ENCODE measurements at places on chromosomes 12 and 14.
A peak's percentile ranks its signal among the peaks of the same experiment; 100 is the strongest.

- DNase-seq = no peak
Observed at GRCh38 chr14:103696466-103697071, 18.7 kb downstream of the XRCC3 start.

- DNase-seq = no peak
Observed at GRCh38 chr14:57464008-57464730, 29.5 kb downstream of the CCDC198 start.

DNA sequence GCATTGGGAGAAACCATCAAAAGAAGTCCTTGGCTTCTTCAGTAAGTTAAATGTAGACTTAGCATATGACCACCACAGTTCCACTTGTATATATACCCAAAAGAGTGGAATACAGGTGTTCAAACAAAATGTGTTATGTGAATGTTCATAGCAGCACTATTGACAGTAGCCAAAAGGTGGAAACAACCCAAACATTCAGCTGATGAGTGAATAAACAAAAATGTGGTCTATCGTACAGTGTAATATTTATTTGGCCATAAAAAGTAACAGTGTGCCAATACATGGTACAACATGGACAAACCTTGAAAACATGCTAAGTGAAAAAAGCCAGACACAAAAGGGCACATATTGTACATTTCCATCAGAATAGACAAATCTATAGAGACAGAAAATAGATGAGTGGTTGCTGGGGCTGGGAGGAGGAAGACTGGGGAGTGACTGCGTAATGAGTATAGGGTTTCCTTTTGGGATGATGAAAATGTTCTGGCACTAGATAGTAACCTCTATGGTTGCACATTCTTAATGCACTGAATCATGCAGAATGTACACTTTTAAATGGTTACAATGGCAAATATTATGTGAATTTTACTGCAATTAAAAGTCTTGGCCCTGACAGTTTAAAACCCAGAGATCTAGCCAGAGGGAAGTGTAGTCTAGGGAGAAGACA is 5.5 kb downstream of the ERP29 start:
- DNase-seq = peak; percentile 52

DNA sequence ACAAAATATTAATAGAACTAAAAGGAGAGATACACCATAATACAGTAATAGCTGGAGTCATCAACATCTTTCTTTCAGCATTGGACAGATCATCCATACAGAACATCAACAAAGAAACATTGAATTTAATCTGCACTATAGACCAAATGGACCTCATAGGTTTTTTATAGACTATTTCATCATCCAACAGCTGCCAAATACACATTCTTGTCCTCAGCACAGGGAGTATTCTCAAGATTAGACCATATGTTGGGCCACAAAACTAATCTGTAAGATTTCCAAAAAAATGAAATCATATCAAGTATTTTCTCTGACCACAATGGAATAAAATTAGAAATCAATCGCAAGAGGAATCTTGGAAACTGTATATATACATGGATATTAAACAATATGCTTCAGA is 86.9 kb downstream of the FSCB start:
- no peak for DNase-seq

DNA sequence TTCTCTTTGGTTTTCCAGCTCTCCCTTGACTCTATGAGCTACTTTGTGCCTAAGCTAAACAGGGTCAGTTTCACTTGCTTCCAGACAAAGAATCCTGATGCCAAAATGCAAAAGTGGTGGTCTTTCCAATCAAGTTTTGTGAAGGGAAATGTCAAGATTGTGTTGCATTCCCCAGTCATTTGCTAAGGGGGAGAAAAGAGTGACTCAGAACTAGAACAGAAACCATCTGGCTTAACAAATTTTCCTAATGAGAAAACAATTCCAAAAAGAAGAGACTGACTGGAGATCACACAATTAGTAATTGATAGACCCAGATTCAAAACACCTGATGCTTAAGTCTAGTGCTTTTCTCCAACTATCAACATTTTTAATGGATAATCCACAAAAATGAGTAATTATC is 235.1 kb upstream of the DIO2 start:
- no peak for DNase-seq

DNA sequence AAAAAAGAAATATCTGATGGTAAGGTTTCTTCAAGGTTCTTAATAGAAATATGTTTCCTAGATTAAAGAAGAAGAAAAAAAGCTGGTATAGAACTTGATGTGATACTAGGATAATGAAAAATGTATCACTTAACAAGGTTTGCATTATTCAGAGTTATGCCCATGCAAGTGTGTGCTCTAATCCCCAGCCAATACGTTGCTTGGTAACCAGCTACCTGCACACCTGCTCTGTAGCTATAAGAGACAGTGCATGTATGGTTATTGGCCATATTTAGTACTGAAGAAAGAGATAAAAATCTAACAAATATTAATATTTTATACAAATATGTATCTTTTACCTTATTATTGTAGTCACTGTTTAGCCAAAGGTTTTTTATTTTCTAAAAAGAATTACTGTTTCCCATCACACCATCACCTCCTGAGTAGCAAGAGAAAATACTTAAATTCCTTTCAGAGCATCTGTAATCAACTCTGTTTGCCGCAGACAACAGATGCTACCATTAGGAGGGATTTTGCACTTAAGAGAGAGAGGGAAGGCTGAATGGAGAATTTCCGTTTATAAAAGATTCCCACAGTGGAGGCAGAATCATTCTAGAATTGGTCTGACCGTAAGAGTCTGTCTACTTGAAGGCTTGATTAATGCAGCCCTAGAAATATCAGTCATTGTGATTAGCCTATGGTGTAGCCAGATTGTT is 115.6 kb downstream of the NEDD1 start:
- DNase-seq = peak; percentile 85

GRCh38 chr12:53538209-53538689 is 31.0 kb upstream of the NPFF start:
- peak; percentile 77 for DNase-seq

- no peak for DNase-seq
Observed at GRCh38 chr14:54854181-54854580, 48.4 kb downstream of the GCH1 start.

DNA sequence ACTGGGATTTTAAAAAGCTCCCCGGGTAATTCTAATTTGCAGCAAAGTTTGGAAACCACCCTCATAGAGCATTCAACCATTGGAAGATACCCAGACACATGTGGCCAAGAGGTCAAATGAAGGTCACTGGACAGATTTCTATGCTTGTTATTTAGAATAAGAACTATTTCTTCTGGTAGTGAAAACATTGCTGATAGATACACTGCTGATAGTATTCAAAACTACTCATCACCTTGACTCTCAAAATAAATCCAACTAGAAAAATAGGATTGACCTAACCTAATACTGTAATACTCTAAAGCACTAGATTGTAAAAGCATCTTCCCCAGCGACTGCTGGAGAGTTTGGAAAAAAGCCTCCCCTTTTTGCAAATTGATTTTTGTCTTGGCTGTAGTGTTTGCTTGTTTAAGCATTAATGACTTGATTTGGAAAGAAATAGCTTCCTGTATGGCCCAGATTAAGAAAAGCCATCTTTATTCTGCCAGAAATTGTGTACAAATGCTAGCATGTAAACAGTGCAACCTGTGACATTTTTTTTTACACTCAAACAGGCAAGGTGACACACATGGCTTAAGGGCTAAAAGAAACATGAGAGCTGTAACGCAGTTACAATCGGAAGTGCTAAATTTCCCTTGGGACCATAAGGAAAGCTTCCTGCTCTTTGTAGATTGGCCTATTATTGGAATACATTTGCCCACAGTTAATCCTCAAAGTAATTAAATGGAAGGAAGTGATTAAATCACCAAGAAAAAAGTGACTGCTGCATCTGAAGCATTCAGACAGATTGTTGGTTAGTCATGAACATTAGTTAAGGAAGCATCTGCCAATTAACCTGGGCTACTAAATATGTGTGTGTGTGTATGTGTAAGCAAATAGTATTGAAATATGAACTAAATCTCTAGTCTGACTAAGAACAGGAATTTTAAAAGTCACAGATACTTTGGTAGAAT is 356.5 kb upstream of the ATP2B1 start:
- peak; percentile 28 for DNase-seq

DNA sequence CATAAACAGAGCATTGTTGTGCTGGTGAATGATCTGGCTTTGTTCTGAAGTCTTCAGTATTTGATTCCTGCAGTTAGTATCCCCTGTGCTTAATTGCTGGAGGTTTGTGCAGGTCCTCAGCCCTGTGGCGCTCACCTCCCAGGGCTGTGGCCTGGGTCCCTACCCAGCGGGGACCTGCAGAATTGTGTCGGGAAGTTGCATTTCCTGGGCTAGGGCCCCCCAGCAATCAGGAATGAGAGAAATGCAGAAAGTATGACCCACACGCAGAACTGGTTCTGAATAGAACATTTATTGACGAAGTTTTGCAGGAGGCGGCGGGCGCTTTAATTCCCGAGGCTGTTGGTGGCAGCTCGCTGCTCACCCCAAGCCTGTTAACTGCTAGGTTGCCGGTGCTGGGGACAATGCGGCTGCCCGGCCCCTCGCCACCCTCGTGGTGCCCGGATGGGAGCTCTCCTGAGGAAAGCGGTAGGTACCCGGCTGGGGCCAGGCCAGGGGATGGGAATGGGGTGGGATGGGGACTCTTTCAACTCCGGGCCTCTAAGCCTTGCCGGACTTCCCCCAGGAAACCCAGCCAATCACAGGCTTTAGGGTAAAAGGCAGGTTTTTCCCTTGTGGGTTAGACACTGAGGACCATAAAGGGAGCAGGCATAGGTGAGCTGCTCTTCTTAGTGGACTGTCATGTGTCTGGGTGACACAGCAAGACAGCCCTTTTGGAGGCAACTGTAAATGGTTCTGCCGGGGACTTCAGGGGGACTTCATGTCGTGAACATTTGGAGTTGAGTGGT is 11.6 kb downstream of the PLEKHG3 start:
- DNase-seq = no peak

GRCh38 chr12:116601933-116602810 is 43.0 kb downstream of the MAP1LC3B2 start:
- no peak for DNase-seq

- DNase-seq = no peak
Observed at GRCh38 chr12:3336606-3337311, 154.2 kb upstream of the PRMT8 start.

- DNase-seq = no peak
Observed at GRCh38 chr12:108319277-108320234, 19.6 kb downstream of the CMKLR1 start.

GRCh38 chr12:21257172-21257571 is 77.5 kb downstream of the SLCO1A2 start:
- DNase-seq = no peak

GRCh38 chr12:123690191-123690840 is 19.4 kb downstream of the TCTN2 start:
- DNase-seq = no peak

GRCh38 chr14:101709533-101709881 is 52.0 kb upstream of the PPP2R5C start:
- no peak for DNase-seq

- no peak for DNase-seq
Observed at GRCh38 chr12:124055066-124055465, 82.1 kb downstream of the ZNF664 start.

- no peak for DNase-seq
Observed at GRCh38 chr12:46237371-46238045, 31.3 kb downstream of the SLC38A1 start.

- no peak for DNase-seq
Observed at GRCh38 chr12:75961878-75962277, 69.7 kb downstream of the PHLDA1 start.

- peak; percentile 71 for DNase-seq
Observed at GRCh38 chr12:109020796-109021380, at the start of gene SVOP. Gene SVOP (minus strand): TSS chr12:109021068. CDS start chr12:109020868, 200 bp downstream.

DNA sequence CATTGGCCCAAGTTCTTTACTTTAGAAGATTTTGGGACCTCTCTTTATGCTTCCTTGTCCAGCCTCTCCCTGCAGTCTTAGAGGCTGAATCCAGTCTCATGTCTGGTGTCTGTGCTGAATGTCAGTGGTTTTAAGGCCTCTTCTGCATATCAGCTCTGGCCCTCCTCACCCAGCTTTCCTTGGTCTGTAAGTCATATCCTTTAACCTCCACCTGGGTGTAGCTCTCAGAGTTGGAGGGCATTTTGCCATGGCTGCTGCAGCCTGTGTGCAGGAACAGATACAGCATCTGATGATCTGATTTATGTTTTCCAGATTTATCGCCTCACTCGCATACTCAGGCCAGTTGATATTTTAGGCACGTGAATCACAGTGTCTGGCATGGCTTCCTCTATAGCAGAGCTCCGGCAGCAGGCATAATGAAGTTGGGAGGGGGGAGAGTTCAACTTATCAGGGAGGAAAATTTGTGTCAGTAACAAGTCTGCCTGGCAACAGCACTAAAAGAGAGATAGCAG is 335.0 kb downstream of the PCNX1 start:
- DNase-seq = no peak

DNA sequence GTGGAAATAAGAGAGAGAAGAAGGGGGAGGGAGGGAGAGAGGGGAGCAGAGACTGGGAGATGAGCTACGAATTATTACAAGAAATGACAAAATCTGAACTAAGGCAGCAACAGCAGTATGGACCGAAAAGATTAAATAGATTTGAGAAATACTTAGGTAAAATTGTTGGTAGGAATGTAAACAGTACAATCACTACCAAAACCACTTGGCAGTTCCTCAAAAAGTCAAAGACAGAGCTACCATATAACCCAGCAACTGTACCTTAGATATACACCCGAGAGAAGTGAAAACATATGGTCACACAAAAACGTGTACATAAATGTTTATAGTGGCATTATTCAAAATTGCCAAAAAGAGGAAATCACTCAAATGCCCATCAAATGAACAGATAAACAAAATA is 14.1 kb downstream of the KRAS start:
- DNase-seq = no peak

GRCh38 chr14:29763342-29763858 is 164.2 kb downstream of the PRKD1 start:
- no peak for DNase-seq

GRCh38 chr14:74084277-74085046 is at the start of the genes ALDH6A1 and LIN52:
Gene ALDH6A1 (minus strand): TSS chr14:74084453. CDS start chr14:74084394, 59 bp downstream.
Gene LIN52 (plus strand): TSS chr14:74084956. CDS start chr14:74084975, 19 bp downstream.
- DNase-seq = peak; percentile 99

DNA sequence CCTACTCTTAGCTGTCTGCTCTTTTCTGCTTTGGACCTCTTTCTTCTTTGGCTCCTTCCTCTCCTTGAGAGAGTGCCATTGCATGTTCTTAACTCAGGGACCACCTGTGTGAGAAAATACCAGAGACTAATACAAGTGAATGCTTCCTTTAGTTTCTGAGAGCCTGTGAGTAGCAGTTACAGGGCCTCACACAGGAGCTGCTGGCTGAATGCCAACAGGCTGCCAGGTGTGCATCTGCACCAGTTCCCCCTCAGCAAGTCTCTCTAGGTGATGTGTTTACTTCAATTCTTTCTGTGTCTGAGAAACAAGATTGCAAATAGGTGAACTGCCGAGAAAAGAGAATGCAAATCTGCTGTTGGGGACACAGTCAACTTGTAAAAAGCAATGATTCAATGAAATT is 108.2 kb downstream of the STXBP6 start:
- peak; percentile 77 for DNase-seq

All from NCI-H774 (cell line).